ENCODE measurements at places on chromosomes 13 and 19. TPM values are rescaled to one million over a fixed set of nuclear protein-coding genes. Genes with fewer than 3 reads are reported as not detected.
A peak's percentile ranks its signal among the peaks of the same experiment; 100 is the strongest.

SERPINE3 gene
- total RNA-seq, result 0.31 TPM

PPP1R12C gene
- 111 TPM for total RNA-seq

ELF1 gene
- total RNA-seq, result 76.9 TPM

PLVAP gene
- total RNA-seq, result 0.94 TPM

ZNF571 gene
- 6.8 TPM for total RNA-seq

CYP4F8 gene
- not detected for total RNA-seq

TEX29 gene
- 0.41 TPM for total RNA-seq

PROZ gene
- total RNA-seq, result not detected

GJA3 gene
- total RNA-seq, result 5.3 TPM

BEST2 gene
- total RNA-seq, result not detected

C19orf73 gene
- 0.94 TPM for total RNA-seq

FFAR2 gene
- not detected for total RNA-seq

LGALS4 gene
- 1.4 TPM for total RNA-seq

KLK4 gene
- not detected for total RNA-seq

PGLYRP2 gene
- total RNA-seq, result not detected

FBXO17 gene
- 72.8 TPM for total RNA-seq

DNA sequence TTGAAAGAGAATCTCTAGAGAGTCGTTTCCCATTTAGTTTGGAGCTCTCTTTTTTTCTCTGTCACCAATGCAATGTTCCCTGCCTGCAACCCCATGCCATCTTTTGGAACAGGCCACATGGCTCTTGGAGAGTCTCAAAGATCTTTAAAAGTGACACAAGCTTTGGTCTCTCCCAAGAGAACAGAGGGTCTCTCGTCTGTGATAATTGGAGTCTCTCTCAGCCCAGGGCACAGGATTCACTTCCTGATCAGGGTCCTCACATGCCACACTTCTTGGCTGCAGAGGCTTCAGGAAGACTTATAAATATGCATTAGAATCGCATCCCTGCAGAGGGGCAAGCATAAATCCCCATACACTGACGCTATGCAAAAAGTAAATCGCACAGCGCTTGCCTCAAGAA is 240.5 kb downstream of the IRS2 start:
- no peak for DNase-seq

DNA sequence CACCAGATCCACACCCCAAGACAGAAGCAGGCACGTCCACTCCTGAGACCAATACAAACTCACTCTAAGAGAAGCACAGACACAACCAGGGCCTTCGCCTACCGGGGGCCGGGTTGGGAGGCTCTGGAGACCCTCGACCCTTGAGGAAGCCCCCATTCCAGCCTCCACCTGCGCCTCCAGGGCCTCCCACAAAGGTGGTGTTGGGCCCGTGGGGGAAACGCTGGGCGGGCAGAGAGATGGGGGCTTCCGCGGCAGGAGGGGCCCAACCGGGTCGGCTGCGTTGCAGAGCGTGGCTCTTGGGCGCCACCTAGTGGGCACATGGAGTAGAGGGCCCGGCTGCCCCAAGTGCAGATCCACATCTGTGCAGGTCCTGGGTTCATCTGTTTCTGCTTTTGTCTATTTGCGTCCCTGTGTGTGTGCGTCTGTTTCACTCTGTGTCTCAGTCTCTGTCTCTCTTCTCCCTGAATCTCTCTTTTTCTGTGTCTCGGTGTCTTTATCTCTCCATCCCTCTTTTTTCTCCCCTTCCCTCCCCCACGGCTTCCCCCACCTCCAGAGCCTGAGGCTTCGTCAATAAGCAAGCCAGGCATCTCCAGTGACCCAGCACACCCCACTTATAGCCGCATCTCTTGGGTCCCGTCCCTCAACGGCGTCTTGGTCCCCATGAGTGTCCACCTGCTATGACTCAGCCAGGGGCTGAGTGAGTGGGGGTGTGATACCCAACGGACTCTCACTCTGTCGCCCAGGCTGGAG is 10.5 kb upstream of the TINCR start:
- peak; percentile 71 for DNase-seq

DNA sequence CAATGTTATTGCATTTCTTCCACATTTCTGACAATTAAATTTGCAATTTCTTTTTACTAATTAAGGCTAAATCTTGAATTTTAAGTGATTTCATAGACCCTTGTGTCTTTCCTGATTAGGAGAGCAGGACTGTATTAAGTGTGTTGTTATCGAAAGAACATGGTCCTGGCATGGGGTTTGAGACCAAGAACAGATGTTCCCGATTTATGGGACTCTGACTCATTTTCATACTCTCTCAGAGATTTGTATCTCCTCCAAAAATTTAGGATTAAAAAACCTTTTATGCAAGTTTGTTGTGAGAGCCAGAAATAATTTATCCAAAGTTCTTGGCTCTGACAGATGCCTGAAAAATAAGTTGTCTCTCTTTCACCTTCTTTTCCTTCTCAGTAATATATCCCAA is 589.3 kb upstream of the ARGLU1 start:
- DNase-seq, result no peak

GRCh38 chr13:32824675-32825074 is 191.5 kb upstream of the KL start:
- no peak for DNase-seq

GRCh38 chr13:66618702-66619101 is 611.4 kb downstream of the PCDH9 start:
- DNase-seq, result no peak

- no peak for DNase-seq
Measured at GRCh38 chr13:104442536-104442935, 1376.3 kb upstream of the SLC10A2 start.

GRCh38 chr19:47663911-47664771 is 49.1 kb upstream of the EHD2 start:
- no peak for DNase-seq

DNA sequence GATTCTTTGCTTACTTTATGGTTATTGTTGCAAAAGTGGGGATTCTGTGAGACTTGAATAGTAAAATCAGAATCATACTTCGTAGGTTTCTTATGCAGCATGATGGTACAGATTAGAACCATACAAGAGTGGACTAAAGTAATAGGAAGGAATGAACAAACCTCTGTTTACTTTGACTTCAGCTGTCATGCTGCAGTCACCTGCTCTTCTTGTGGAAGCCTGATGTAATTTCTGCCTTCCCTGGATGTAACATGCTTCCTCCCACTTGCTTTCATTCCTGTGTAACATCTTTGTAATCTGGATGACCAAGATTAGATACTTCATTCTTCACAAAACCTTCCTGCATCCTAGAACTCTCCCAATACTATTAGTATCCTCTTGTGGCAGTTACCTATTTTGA is 235.0 kb downstream of the PCCA start:
- DNase-seq, result no peak

GRCh38 chr13:20715330-20715712 is 11.8 kb downstream of the IL17D start:
- DNase-seq, result no peak

DNA sequence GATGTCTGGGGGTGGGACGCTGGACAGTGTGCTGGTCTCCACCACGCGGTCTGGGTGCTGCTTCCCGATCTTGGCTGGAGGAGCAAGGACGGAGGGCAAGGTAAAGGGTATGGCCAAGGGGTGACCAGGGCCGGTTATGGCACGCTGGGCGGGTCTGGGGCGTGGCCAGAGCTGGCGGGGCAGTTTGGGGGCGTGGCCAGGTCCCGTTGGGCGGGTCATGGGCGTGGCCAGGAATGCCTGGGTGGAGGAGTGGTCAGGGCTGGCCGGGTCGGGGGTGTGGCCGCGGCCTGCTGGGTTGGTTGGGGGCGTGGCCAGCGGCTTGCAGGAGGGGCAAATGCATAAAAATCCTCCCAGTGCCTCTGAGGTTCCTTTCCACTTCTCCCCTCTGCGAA is 19.2 kb downstream of the GPX4 start:
- no peak for DNase-seq

- DNase-seq, result no peak
Measured at GRCh38 chr13:77733674-77734073, 36.2 kb downstream of the SLAIN1 start.

DNA sequence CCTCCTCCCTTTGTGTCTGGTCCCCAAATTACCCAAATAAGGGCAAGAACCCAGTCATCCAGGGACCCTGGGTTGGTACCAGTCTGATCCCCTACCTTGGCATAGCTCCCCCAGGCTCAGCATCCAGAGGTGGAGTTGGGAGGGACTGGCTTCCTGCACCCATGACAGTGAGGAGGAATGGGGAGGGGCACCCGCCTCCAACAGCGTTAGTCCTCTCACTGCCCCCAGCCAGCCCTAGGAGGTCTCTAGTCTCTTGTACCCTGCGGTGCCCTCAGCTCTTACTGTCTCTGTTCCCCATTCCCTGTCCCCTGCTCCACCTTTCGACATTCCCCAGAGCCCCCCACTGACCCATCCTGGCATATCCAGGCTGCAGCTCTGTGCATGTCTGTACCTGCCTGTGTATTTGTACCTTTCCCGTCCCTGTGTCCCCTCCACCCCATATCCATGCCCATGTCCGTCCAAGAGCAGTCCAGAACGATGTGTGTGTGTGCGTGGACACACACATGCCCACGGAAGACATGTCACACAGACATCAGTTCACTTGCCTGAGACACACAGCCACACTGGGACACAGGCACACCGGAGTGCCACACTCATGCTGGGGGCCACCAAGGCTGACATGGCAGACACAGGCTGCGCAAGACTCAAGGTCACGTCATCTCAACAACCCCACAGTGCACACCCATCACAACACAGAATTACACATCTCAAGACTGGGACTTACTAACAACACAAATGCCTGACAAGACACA is 17.8 kb downstream of the ERFL start:
- no peak for DNase-seq

GRCh38 chr13:38641164-38641948 is 45.5 kb upstream of the FREM2 start:
- DNase-seq, result no peak

All from mesothelial cell of epicardium (in vitro differentiated cells).